Activated naive CD4-positive, alpha-beta T cell (primary cell): ENCODE measurements at places on chromosomes 2 and 18.

DNA sequence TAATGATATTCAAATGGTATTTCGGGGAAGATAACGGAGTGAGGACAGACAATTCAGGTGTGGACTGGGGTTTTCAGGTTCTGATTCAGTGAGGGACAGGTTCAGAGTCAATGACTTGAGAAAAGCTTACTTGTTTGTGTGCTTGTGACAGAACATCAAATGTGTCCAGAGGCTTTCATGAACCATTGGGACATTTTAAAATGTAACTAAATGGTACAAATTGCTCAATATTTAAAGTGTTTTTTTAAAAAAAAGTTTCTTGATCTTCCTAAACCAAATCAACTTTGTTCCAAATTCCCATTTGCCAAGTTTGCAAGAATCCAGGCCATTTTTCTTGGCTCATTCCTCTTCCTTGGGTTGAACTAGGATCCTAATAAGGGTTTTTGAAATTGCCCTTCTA lies 59.4 kb upstream of the BZW1 start:
- no peak for DNase-seq

- DNase-seq, result no peak
Measured at GRCh38 chr18:70359071-70359470, 70.2 kb downstream of the SOCS6 start.

GRCh38 chr18:58882686-58883085 lies 18.0 kb downstream of the ZNF532 start:
- DNase-seq, result no peak

GRCh38 chr2:181847198-181847556 lies 44.4 kb upstream of the ITPRID2 start:
- DNase-seq, result no peak

DNA sequence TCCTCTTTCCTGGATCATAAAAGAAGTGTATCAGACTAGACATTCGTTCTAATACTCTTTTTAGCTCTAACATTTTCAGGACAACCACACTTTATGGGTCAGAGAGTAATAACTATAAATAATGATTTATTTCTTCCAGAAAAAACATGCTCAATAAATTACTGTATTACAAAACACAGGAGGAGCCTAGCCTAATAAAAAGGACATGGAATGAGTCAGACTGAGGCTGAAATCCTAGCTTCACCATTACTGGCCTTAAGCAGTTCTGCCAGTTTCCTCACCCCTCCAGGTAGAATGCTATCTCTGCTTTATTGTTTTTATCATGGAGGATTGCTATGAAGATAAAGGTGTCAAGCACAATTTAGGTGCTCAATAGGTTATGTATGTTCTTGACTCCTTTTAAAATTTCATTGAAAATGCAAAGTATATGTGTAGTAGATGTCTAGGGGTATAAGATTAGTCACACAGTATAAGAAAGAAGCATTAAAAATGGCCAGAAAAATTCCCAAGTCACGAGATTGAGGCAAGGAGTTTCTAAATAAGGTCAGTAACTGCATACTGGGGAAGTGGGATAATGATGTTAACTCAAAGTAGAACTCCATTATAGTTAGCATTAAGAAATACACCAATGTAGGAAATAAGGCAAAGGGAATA lies 105.5 kb upstream of the NEUROD1 start:
- DNase-seq, result no peak

GRCh38 chr18:57440331-57441070 lies 5.3 kb downstream of the ONECUT2 start:
- no peak for DNase-seq

DNA sequence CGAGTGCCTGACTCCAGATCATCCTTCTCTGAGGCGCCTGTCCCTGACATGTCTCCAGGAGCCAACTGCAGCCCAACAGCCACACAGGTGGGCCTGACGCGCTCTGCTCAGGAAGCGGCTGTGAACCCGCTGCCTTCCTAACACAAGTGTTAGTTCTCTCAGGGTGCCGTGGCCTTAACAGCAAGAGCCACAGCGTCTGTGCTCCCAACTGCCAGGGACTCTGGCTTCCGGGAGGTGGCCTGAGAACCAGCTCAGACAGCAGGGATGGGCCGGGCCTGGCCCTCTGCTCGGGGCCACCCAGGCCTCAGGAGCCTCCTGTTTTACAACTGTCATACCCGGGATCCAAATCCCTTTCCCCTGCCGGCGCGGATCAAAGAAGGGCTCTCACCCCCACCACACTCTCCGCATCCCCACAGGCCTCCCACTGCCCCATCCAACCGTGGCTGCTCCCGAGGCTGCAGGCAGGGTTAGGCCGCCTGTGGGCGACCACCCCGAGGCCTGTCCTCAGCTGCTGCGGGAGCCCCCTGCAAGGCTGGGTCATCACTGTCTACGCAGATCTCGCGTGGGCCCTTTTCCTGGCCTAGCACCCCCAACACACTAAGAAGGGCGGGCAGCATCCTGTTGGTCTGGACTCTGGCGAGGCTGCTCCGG lies 114.2 kb upstream of the ZNF236 start:
- no peak for DNase-seq

DNA sequence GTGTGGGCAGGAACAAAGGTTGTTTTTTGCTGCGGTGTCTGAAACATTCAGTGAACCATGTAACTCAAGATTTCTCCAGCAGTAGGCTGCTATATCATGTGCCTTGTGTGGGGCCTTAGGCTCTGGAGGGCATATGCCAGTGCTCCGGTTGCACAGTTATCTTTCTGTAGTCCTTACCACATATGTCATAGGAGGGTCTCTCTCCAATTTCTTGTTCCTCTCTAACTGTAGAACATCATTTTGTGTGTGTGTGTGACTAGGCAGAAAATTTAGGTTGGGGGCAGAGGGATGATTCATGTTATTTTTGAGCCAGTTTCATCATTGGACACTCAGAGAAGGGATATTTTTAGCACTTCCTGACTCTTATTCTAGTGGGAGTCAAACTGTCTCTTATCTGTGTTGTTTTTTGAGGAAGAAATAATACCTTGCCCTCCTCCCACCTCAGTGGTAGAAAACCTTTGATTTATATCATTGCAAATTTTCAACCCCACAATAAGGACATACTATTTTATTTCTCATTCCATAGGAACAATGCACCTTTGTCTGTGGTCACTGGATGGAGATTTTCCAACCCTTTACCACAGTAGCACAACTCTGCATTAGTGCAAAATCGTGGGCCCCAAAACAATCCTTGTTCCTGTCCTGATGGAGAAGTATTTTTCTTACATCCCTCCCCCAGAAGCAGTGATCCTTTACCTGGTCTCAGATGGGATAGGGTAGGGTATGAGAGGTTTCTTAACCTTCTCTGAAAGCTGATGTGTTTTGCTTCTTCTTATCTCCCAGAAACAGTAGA lies 113.9 kb downstream of the CCDC74A start:
- DNase-seq, result no peak

DNA sequence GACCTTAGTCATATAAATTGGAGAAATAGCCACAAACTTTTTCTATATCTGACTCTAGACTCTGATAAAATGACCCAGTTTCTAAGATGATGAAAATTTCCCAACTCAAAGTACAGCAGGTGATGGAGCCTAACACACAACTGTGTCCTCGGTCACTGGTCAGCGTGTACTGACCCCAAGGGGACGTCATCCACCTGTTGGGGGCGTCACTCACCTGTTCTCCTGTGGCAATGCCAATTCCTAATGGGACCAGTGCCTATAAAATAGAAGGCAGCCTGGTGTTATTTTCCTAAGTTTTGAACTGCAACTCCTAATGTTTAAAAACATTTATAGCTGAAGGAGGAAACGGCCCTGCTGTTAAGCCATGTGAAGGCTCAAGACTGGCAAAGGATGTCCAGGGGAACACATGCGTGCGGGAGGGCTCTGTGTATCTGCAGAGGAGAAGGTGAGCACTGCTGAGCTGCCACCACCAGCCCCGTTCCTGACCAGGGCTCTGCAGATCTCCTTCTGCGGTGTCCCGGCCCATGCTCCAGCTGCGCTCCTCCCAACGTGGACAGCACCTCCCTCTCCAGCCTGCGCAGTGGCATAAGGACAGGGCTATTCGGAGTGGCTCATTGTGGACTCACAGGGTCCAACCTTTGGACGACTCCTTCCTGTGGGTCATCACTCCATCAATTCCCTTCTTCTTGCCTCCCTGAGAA lies 21.2 kb downstream of the TYMS start:
- no peak for DNase-seq

GRCh38 chr2:7436096-7436906 lies 519.1 kb downstream of the RNF144A start:
- DNase-seq, result no peak

- no peak for DNase-seq
Measured at GRCh38 chr18:68072744-68073143, 556.2 kb upstream of the DSEL start.

- no peak for DNase-seq
Measured at GRCh38 chr2:71933467-71934319, 214.0 kb downstream of the CYP26B1 start.

GRCh38 chr2:199602271-199602895 lies 144.6 kb upstream of the SATB2 start:
- DNase-seq, result no peak

GRCh38 chr2:200423541-200423940 lies 86.3 kb downstream of the KCTD18 start:
- no peak for DNase-seq

DNA sequence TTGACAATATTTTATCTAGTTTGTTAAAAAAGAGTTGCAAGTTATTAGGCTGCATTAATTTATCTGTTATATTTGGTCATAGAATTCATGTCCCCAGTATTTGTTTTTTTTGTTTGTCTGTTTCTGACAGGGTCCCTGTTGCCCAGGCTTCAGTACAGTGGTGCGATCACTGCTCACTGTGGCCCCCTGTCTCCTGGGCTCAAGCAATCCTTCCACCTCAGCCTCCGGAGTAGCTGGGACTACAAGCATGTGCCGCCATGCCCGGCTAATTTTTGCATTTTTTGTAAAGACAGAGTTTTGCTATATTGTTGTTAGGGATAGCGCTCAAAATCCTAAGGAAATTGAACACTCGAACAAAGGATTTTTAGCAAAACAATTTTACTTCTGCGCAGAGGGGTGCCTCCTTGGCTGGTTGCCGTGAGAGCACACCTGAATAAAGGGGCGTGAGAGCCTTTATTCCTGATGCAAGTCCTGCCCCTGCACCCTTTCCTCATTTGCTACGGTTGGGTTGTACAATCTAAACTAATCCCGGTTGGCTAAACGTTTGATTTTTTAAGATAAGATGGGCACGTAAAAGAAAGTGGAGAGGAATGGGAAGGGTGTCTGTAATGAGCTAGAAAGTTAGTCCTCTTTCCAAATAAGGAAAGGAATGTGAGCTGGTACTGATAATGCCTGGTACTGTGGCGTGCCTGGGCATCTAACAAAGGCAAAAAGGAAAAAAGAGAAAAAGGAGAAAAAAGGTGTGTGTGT lies 65.5 kb downstream of the COMMD1 start:
- no peak for DNase-seq

DNA sequence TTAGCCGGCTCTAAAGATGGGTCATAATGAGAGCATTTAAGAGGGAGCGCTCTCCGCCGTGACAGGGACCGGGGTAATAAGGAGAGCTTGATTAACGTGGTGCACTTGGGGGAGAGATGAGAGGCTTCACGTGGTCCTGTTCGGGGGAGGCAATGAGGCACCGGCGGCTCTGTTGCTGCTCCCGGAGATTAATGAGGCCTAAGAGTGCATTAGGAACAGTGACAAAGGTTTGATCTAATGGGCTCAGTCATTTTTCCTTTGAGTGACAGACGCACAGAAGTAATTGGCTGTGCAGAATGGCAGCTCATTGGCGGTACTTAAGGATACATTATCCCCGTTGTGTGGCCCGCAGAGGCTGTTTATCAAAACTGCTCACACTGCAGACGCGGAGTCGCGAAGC lies 250.7 kb downstream of the GBX2 start:
- no peak for DNase-seq

DNA sequence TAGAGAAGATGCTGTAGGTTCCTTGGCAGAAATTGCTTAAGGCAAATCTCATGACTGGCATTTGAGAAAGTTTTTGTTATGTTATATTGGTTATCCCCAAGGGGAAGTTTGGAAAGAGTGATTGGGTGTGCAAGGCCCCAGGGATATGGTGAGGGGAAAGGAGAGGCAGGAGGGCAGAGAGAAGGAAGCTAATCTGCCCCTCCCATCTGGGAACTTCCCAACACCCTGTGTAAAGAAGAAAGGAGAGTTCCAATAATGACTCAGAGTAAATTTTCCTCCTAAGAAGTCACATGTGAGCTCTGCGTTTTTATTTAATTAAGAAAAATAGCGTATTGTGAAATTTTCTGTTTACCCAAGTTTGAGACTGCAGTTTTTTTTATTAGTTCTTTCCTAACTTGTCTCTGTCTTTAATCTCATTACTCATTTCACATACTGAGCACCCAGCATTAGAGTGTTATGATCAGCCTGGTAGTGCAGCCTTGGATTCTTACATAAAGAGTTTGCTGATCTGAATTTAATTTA lies 3.1 kb upstream of the KYNU start:
- DNase-seq, result no peak

GRCh38 chr2:3587432-3587831 lies 7.5 kb upstream of the COLEC11 start:
- no peak for DNase-seq

DNA sequence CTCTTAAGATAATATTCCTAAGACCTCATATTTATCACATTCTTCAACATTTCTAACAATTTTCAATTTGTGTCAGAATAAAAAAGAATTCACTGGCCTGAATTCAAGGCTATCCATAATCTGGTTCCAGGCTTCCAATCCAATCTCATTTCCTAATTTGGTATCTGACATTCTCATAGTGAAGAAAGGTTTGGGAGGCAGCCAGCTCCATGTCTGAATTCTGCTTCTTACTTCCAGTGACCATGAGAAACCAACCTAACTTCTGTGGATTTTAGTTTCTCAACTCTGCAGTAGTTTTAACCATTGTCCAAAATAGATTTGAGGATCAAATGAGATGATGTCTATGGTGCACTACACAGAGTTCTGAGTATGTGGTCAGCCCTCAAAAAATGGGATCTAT lies 439.1 kb upstream of the GCFC2 start:
- DNase-seq, result no peak

- DNase-seq, result no peak
Measured at GRCh38 chr18:42635378-42636048, 480.0 kb downstream of the RIT2 start.

DNA sequence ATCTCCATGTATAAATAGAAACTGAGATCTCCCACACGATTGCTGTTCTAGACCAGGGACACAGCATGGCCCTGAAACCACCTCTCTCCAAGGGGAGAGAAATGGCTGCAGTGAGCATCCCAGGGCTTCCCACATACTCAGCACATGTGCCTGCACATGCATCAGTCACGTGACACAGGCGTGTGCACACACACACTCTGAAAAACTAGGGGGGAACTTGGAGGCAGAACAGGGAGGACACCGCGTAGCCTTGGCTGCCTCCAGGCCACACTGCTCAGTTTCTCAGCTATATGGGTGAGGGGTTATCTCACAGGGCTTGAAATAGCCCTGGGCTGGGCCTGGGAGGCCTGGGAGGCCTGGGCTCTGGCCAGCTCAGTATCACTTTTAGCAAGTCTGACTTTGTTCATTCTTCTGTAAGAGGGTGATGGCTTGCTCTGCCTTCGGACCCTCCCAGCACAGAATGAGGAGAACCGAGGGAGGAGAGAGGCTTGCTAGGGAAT lies 66.9 kb downstream of the EMX1 start:
- no peak for DNase-seq

GRCh38 chr2:84078471-84078870 lies 380.6 kb downstream of the SUCLG1 start:
- no peak for DNase-seq

- DNase-seq, result no peak
Measured at GRCh38 chr2:197548582-197548981, 32.7 kb downstream of the MOB4 start.

- no peak for DNase-seq
Measured at GRCh38 chr2:43792653-43793052, 18.8 kb downstream of the DYNC2LI1 start.
